Stimulated activated CD4-positive, alpha-beta T cell treated with anti-CD3 and anti-CD28 coated beads, TNF-alpha, amount 100 ng/mL, for 1 hour (primary cell): ENCODE measurements at places on chromosomes 12 and 14.

- DNase-seq: no peak
These were observed 25.6 kb upstream of the CCDC60 start for GRCh38 chr12:119308708-119309456.

GRCh38 chr12:105947906-105948305, 190.8 kb downstream of the NUAK1 start:
- no peak for DNase-seq

GRCh38 chr12:132324841-132325732, 4.3 kb downstream of the GALNT9 start:
- DNase-seq: no peak

DNA sequence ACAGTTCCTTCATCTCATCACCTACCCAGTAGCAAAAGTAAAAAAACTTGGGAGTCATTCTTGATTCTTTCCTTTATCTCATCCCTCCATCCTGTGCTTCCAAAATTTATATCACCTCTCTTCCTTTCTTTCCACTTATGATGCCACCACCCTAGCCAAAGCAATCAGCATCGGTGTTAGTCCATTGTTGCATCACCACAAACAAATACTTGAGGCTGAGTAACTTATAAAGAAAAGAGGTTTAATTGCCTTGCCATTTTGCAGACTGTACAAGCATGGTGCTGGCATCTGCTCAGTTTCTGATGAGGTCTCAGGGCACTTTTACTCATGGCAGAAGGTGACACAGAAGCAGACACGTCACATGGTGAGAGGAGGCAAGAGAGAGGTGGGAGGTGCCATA, 19.8 kb upstream of the CATSPERB start:
- DNase-seq: no peak

DNA sequence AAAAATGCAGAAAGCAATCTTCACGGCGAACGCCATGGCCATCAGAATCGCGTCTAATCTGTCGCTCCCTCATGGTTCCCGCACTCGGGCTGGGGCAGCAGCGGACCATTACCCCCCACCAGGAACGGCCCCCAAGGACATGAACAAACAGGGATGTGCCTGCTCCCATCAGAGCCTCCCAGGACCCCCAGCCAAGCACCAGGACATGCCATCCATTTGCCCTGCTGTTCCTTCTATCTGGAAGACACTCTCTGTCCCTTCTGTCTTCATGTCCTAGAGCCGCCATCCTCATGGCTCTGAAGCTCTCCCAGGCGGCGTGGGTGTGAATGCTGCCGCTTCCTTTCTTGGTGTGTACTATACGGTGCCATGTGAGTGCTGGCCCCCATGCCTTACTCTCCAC, 371.8 kb downstream of the BCL11B start:
- DNase-seq: no peak

DNA sequence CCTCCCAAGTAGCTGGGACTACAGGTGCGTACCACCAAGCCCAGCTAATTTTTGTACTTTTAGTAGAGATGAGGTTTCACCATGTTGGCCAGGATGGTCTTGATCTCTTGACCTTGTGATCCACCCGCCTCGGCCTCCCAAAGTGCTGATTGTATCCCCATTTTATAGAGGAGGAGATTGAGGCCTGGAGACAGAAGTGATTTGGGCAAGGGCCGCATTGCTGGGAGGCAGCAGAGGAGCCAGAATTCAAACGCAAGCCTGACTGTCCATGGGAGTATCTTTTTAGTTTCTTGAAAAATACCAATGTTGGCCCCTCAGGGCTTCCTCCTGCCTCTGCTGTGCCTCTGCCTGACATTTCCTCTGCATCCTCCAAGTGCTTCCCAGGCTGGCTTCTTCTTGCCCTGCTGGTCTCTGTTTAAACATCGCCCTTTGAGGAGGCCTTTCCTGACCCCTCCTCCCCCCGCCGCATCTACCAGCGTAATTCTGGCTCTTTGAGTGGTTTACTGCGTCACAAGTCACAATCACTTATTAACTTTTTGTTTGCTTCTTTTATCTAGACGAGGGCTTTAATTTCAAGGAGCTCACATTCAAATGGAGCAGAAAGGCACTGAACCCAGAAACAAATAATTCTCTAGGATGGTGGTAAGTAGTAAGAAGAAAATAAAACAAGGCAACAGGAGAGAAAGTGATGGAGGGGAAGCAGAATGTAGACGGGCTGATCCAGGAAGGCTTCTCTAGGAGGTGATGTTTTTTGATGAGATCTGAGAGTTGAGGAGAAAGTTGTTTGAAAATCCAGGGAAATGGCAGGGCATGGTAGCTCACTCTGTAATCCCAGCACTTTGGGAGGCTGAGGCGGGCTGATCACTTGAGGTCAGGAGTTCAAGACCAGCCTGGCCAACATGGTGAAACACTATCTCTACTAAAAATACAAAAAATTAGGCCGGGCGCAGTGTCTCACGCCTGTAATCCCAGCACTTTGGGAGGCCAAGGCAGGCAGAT, 91.0 kb upstream of the MED13L start:
- DNase-seq: no peak
